HAP-1 (cell line): ENCODE measurements at places on chromosomes 13 and 19.

DNA sequence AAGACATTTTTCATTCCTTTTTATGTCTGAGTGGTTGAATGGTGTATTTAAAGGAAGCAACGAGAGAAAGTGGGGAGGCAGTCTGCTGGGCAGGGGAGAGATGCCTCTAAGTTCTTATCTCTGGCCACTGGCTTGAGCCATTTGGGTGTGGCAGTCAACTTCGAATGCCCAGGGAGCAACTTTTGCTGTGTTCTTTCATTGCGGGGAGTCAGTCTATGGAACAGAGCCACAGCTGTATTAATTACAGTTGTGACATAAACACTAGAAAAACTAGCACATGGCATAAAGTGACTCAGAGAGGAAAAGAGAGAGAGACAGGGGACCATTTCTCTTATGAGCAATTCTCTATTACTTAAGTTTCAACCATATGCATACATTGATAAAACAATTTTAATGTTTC lies 40.4 kb upstream of the PDCD5 start:
- no peak for DNase-seq

DNA sequence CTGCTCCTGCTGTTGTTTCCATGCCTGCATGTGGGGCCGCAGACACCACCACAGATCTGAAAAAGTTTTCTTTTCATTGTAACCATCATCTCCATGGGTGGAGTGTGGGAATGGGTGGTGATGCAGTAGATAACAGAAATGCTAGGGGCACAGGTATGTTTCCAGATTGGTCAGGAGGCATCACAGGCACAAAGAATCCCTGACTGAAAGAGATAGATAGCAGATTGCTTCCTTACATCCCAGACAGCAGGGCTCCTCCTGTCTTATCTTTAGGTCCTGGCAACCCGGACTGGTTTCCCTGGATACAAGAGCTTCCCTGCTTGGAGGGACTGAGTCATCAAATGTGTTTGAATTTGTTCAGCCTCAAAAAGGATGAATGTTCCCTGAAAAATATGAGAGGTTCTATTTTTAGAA lies 1937.6 kb downstream of the PCDH9 start:
- no peak for DNase-seq

- no peak for DNase-seq
These were observed 19.9 kb downstream of the UHRF1 start for GRCh38 chr19:4929186-4929585.

DNA sequence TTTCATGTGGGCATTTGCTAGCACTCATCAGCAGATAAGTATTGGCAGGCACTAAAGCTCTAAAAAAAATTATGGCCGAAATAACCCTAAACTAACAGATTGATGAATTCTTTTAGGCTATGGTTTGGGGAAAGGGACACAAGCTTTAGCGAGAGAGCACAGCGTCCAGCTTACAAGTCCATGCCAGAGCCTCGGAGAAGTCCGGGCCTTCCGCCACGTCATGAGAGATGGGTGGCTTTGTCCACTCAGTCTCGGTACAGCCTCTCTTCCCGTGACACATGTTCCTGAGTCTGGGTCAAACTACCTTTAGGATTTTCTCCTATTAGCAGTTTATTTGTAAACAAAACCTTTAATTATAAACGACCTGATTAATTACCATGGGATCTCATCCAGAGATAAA lies 27.7 kb downstream of the TMTC4 start:
- DNase-seq, result no peak

DNA sequence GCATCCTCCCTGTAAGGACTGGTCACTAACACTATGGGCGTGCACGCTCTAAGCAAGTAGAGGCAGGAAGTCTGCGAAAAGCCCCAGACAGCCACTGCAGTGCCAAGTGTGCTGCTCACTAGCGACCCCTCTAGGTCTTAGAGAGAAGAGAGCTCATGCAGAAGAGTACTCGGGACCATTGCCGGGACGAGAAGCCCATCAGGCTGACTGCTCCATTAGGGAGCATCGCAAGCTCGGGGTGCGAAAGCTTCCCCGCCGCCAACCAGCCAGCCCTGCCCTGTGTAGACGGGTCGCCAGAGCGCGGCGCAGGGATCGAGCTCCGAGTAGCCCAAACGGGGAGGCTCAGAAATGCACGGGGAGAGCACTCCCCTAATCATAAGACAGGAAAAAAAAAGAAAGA lies 16.6 kb downstream of the POU4F1 start:
- DNase-seq, result no peak

DNA sequence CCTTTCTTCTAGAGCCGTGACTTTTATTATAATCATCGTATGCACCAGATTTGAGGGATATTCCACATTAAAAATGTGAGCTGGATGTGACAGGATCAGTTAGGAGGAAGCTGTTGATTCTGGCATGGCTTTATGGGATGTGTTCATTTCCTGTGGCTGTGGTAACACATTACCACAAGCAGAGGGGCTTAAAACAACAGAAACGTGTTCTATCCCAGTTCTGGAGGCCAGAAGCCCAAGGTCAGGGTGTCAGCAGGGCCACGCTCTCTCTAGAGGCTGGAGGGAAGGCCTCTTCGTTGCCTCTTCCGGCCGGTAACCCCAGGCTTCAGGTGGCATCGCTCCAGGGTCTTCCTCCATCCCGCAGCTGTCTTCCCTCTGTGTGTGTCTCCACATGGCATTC lies 14.5 kb downstream of the MED25 start:
- DNase-seq, result no peak

DNA sequence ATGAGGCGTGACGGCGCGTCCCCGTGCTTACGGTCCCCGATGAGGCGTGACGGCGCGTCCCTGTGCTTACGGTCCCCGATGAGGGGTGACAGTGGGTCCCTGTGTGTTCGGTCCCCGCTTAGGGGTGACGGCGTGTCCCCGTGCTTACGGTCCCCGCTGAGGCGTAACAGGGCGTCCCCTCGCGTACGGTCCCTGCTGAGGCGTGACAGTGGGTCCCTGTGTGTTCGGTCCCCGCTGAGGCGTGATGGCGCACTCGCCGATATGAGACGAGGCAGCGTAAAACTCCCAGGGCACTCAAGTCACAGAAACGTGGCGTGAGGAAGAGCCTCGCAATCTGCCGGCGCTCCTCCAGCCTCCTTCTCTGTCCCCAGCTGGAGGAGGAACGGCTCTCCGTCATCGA lies 20.9 kb downstream of the CFAP97D2 start:
- no peak for DNase-seq

DNA sequence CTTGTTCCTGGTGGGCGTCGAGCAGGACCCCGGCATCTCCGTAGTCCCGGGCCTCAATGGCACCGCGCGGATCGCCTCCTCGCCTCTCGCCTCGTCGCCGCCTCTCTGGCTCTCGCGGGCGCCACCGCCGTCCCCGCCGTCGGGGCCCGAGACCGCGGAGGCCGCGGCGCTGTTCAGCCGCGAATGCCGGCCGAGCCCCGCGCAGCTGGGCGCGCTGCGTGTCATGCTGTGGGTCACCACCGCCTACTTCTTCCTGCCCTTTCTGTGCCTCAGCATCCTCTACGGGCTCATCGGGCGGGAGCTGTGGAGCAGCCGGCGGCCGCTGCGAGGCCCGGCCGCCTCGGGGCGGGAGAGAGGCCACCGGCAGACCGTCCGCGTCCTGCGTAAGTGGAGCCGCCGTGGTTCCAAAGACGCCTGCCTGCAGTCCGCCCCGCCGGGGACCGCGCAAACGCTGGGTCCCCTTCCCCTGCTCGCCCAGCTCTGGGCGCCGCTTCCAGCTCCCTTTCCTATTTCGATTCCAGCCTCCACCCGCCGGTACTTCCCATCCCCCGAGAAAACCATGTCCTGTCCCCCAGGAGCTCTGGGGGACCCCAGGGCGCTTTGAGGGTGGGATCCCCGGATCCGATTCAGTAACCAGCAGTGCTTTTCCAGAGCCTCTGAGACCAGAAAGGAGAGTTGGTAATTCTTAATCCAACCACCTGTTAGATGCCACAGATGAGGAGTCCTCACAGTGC lies 885 bp downstream of the MLNR start:
- DNase-seq, result no peak

GRCh38 chr19:8702350-8702749 lies 3.8 kb upstream of the ACTL9 start:
- DNase-seq, result no peak

DNA sequence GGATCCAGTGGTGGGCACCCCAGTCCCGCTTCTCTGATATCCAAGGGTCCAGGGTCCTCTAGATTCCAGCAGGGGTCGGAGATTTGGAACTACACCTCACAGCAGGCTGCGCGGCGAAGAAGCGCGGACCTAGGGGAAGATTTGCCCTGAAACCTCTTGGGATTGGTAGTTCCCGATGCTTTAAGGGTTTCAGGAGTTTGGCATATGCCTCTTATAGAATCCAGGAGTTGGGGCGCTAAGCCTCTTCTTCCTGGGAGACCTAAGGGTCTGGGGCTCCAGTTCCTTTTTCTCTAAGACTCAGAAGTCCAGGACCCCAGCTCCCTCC lies 349 bp downstream of the BCL2L12 start:
- no peak for DNase-seq

DNA sequence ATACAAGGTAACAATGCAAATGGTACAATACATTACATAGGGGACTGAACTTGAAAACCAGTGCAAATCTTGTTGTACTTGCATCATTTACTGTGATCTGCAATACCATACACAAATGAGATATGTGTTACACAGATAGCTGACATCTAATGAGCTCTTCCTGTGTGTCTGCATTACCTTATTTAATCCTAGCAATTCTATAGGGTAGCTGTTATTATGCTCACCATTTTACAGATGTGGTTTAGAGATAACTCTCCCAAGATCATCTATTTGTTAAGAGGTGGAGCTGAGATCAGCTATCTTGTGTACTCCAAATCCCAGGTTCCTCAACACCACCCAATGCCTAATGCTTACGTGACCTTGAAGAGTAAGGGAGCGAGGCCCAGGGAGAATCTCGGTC lies 21.4 kb upstream of the SERP2 start:
- no peak for DNase-seq

DNA sequence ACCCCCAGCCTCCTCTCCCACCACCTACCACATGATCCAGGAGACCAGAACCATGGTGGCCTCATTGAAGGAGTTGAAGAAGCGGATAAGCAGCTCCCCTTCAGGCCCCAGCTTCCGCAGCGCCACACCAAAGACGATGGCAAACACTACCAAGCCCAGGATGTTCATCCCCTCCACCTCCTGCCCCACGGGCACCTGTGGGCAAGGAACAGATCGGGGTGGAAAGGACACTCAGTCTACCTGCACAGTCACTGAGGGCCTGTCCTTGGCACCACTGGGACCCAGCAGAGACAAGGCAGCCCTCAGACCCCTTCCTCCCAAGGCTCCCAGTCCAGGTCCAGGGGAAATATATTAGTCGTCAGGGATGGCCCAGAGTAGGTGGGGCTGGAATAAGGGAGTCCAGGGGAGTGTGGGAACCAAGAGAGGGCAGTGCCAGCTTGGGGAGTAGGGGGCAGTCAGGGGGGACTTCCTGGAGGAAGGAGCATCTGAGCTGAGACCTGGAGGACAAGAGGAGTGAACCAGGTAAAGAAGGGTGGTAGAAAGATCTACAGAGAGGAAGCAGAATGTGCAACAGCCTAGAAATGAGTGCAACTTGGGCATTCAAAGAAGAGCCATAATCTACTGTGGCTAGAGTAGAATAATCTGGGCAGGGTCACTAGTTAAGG lies 5.9 kb downstream of the SLC1A5 start:
- no peak for DNase-seq

DNA sequence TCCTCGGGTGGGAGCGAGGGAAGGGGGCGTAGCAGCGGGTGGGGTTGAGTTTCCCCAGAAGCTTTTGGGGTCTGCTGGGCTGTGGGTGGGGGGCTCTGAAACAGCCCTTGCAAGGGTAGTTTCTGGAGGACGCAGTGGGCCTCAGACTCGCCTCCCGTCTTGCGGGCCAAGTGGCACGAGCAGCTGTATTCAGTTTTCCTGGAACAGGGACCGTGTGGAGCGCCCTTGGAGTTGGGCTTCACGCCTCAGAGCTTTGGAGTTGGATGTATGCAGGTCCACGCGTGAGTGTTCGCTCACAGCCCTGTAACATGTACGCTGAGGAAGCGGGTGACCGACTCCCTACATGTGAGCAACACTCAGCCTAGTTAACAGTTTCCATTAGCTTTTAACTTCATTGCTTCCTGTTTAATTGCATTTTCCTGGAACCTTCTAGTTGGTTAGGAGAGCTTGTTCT lies 603 bp downstream of the TM9SF2 start:
- DNase-seq, result no peak

DNA sequence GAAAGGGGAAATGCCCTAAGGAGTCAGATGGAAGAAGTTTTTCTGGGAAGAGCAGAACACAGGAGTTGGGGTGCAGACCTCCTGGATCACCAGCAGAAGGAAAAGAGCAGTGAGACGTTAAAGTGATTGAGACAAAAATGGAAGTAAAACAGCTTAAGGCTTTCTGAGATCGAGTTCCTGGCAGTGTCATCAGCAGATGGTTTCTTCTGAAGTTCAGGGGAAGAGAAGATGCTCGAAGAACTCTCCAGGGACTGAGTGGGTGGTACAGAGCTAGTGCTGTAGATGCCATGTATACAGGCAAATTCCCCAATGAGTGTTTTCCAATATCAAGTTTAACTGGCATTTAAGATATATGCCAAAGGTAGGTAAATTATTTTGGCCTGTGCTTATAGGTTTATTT lies 272.2 kb upstream of the KLF12 start:
- DNase-seq, result no peak

DNA sequence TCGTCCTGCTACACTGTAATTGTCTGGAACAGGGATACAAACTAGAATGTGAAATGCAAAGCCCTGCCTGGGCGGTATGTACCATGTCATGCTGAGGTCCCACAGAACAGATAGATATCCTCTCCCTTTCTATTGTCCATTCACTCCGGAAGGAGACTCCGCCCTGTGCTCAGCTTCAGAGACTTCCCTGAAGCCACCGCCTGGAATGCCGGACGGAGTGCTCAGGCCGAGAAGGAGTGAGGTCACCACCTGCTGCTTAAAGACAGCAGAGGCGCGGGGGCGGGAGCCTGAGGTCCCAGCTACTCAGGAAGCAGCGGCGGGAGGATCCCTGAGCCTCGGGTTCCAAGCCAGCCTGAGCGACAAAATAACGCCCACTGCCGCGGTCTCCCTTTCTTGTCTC lies 890 bp upstream of the ZNF611 start:
- peak; percentile 16 for DNase-seq

DNA sequence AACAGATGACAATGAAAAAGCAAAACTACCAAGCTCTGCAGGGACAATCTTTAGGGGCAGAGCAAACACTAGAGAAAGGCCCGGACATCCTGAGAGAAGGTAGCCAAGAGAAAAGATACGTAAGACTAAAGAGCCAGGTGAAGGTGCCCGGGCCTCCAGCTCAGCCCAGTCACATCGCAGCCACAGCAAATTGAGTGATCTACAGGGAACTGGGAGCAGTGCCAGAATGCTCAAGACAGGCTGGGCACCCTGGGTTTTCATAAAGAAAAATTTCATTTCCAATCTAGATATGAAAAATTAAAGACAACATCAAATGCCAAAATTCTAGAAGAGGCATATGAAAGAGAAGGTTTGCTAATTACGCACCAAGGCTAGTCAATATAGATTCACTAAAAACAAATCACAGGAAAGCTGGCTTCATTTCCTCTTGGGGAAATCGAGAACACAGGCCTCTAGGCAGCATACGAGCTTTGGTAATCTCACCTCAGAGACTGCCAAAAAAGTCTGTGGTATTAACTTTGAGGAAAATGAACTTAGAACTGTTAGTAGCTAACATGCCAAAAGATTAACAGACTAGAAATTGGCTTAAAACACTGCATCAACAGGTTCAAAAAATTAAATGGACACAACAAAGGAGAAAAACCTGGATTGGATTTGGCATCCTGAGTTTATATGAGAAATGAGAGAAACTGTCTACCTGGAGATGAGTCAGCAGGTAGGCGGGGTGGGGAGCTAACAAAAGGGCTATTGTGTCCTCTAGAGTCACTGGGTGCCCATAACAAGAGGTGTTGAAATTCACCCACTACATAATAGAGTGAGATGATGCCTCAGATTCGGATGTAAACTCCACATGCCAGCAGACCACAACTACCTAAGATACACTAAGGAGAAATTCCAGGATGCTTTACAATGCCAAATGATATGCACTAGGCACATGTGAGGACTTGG lies 6.6 kb downstream of the ANKRD10 start:
- peak; percentile 53 for DNase-seq
